Activated CD4-positive, alpha-beta T cell treated with anti-CD3 and anti-CD28 coated beads, Interleukin-2, amount 10 ng/mL, durations not matched to agents 7 days and 5 days (primary cell): ENCODE measurements at places on chromosomes 1 and 21.

GRCh38 chr1:183315991-183316758, 102.0 kb downstream of the NMNAT2 start:
- H3K27ac ChIP-seq, result no peak overlapping the region
- no peak overlapping the region for H3K4me3 ChIP-seq
- H3K36me3 ChIP-seq, result no peaks in the 10 kb centered on the region
- peaks cover 6% of the 10 kb centered on the region for H3K27me3 ChIP-seq

DNA sequence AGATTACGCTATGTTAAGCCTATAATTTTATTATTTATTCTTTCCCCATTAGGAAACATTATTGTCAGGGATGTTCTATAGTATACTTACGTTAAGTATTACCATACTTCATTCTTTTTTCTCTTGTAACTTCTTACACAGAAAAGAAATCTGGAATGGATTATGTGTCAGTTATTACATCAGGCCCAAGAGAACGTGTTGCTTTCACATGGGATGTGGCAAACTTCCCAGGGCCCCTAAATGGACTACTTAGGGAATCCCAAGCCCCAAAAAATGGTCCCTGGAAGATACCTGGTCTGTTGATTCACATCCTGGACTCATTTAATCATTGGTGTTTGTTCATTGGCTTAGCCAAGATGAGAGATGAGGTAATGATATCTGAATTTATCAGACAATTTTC, 249.8 kb downstream of the NRIP1 start:
- H3K4me1 ChIP-seq, result no peaks in the 10 kb centered on the region
- no peak for DNase-seq
- no peak overlapping the region for H3K27ac ChIP-seq
- H3K4me3 ChIP-seq, result no peak overlapping the region
- peaks cover 4% of the 10 kb centered on the region for H3K27me3 ChIP-seq
- H3K36me3 ChIP-seq, result no peaks in the 10 kb centered on the region

GRCh38 chr1:207579436-207579799, 65.5 kb upstream of the CR1L start:
- DNase-seq, result peak; percentile 57
- peaks cover 7% of the 10 kb centered on the region for H3K4me1 ChIP-seq
- H3K27me3 ChIP-seq, result peaks cover 19% of the 10 kb centered on the region

DNA sequence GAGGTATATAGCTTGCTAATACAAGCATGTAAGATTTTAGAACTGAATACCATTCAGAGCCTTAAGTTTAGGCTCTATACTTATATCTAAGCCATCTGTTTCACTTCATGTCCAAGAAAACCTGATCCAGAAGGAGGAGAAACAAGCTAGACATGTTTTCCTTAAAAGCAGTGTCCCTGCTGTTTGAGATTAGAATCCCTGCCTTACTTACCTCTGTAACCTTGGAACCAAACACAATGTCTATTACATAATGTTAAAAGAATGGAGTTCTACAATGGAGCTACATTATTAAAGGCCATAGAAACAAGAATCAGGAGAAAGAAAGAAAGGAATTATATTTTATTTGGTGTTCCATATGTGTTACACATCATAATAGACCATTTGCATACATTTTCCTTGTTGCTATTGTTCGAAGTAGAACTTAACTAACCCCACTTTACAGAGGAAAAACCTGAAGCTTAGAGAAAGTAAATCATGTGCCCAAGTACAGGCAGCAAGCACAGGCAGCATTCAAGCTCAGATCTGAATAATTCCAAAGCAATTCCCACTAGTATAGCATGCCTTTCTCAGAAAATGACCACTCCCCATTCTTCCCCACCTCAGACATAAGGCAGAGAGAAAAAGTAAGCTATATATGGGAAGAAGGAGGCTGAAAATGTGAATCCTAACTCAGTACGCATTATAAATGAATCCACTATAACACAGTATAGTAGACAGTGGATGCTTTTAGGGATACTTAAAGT, 380.1 kb upstream of the SPAG17 start:
- no peak overlapping the region for H3K4me3 ChIP-seq
- DNase-seq, result no peak
- H3K36me3 ChIP-seq, result no peaks in the 10 kb centered on the region
- no peaks in the 10 kb centered on the region for H3K4me1 ChIP-seq

- no peak for DNase-seq
- peaks cover 3% of the 10 kb centered on the region for H3K4me1 ChIP-seq
- H3K27ac ChIP-seq, result no peak overlapping the region
- no peak overlapping the region for H3K4me3 ChIP-seq
Measured at GRCh38 chr1:224251741-224252146, 68.7 kb downstream of the DEGS1 start.

GRCh38 chr21:36784947-36785346, 86.0 kb downstream of the SIM2 start:
- DNase-seq, result no peak
- no peaks in the 10 kb centered on the region for H3K36me3 ChIP-seq
- no peak overlapping the region for H3K4me3 ChIP-seq
- H3K4me1 ChIP-seq, result no peaks in the 10 kb centered on the region
- no peak overlapping the region for H3K27ac ChIP-seq

- no peak overlapping the region for H3K27ac ChIP-seq
- peaks cover 61% of the 10 kb centered on the region for H3K36me3 ChIP-seq
- H3K4me1 ChIP-seq, result peaks cover 36% of the 10 kb centered on the region
- peak overlapping the region; percentile 2 for H3K4me3 ChIP-seq
Measured at GRCh38 chr1:26887125-26887524, 3.0 kb downstream of the GPN2 start.

DNA sequence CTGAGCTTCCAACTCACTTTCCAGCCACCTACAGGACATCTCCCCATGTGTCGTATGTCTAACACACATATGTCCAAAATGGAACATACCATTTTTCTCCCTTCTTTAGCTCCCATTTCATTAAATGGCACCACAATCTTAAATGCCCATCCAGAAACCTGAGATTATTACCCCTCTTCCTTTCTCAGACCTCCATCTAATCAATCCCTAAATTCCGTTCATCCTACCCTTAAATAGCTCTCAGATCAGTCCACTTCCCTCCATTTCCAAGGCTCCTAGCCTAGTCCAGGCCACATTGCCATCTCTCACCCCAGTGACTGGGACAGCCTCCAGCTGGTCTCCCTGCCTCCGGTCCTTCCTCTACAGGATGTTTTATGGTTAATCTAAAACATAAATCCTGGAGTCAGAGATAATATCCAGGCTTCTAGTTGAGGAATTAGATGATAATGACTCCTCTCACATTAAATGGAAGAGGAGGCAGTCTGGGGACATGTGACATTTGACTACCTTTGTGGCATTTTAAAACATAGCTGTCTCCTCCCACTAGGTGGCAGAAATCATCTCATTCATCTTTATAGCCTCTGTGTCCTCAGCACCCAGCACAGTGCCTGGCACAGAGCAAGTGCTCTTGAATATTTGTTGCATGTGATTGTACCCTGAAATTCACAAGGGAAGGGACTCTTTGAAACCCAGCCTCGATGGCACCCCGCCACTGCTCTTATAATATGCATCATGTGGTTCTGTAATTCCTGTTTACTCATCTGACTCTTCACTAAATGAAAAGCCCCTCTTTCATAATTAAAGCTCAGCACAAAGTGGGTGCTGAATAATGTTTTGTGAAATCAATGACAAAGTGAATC, 102.3 kb downstream of the TMEM53 start:
- no peaks in the 10 kb centered on the region for H3K36me3 ChIP-seq
- peaks cover 17% of the 10 kb centered on the region for H3K27me3 ChIP-seq
- H3K27ac ChIP-seq, result no peak overlapping the region

GRCh38 chr1:94350350-94350924, 67.8 kb upstream of the ABCD3 start:
- H3K36me3 ChIP-seq, result no peaks in the 10 kb centered on the region
- no peaks in the 10 kb centered on the region for H3K27me3 ChIP-seq
- H3K27ac ChIP-seq, result no peak overlapping the region
- DNase-seq, result no peak
- no peaks in the 10 kb centered on the region for H3K4me1 ChIP-seq
- no peak overlapping the region for H3K4me3 ChIP-seq
